ENCODE measurements at places on chromosomes 7 and 10.

GRCh38 chr7:68420342-68421192 is 1177.7 kb upstream of the AUTS2 start:
- no peak for DNase-seq

GRCh38 chr10:7082967-7083366 is 327.9 kb downstream of the SFMBT2 start:
- DNase-seq: no peak

DNA sequence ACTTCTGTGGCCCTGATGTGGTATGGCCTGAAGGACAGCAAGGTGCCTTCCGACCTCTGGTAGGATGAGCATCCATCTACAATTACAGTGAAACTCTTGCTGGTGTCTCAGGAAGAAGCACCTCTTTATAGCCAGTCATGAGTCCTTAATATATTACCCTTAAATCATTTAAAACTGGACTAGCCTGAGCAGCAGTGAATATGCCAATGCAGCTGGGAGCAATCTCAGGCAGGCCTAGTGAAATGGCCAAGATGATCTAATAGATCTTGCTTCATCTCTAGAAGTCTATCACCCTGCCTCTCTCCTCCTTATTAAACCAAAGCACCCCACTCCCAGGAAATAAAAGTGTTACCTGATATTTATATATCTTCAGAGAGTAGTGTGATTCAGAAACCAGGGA is 66.7 kb upstream of the SORCS3 start:
- no peak for DNase-seq

GRCh38 chr7:8379264-8379663 is 54.1 kb upstream of the NXPH1 start:
- no peak for DNase-seq

GRCh38 chr10:63763744-63764143 is 242.5 kb downstream of the REEP3 start:
- peak; percentile 23 for DNase-seq

DNA sequence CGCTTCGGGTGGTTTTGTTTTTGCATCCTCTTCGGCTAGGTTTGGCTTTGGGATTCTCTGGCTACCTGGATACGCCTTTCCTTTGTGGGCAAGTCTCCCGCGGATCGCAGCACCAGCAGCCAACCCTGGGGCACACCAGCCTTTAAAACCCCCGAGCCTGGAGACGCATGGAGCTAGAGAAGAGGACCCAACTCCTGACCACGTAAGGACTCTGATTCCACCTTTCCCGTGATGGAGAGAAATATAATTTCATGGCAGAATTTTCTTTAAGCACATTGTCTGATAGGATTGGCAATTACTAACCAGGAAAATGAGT is 535.4 kb upstream of the GALNT17 start:
- no peak for DNase-seq

DNA sequence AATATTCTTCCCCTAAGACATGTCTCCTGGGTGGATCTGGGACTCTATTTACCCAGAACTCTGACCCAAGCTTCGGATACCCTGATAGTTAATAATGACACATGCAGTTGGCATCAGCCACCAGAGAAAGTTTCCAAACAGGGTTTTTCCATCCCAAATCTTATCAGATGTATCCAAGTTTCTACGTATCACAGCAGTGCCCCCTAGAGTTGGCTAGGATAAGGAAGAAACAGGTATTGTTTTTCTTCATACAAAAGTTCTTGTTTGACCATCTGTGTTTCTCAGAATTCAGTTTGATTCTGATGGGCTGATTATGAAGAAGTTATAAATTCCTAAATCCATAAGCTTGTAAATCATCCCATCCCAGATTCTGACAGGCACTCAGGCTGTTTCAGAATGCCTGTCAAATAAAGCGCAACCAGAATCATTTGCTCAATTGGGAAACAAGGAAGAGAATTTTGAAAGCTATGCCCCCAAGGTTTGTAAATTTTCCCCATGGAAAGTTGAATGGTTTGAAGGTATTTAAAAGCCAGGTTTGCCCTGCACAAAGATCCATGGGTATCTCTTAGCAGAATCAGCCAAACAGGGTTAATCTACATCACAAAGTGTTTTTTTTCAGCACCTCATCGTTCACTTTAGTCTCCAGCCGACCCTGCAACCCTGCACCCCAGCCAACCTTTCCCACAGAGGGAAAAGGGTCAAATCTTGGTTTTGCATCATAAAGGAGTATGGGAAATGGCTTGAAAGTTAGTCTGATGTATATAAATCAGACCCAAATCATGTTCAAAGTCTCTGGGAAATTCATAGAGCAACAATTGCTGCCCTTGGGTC is 47.4 kb downstream of the NRAP start:
- no peak for DNase-seq

Data from RKO (cell line).